ENCODE measurements at places on chromosomes 3 and 15. TPM values are rescaled to one million over a fixed set of nuclear protein-coding genes. Genes with fewer than 3 reads are reported as not detected.

The ZPLD1 gene
- not detected for total RNA-seq

The CEP19 gene
- total RNA-seq = 5.2 TPM

The TMEM207 gene
- total RNA-seq = not detected

The GXYLT2 gene
- under 0.01 TPM for total RNA-seq

The MKRN3 gene
- total RNA-seq = not detected

The IMPG2 gene
- 0.16 TPM for total RNA-seq

The IGF2BP2 gene
- 60.4 TPM for total RNA-seq

The IMPDH2 gene
- total RNA-seq = 210 TPM

The SERPINI2 gene
- not detected for total RNA-seq

The RLBP1 gene
- not detected for total RNA-seq

The GDPGP1 gene
- total RNA-seq = 7.6 TPM

The TAGLN3 gene
- total RNA-seq = not detected

The ESYT3 gene
- total RNA-seq = not detected

The PIGX gene
- total RNA-seq = 24.4 TPM

The PDCD10 gene
- total RNA-seq = 56.5 TPM

The AGBL1 gene
- total RNA-seq = not detected

The ARNT2 gene
- total RNA-seq = 0.44 TPM

The TM4SF1 gene
- total RNA-seq = 1,541 TPM

The UQCC5 gene
- total RNA-seq = 4.7 TPM

The UROC1 gene
- total RNA-seq = not detected

The SEMA3G gene
- total RNA-seq = 6.8 TPM

The IL16 gene
- total RNA-seq = 4.9 TPM

The ARPP21 gene
- not detected for total RNA-seq

The AADACL2 gene
- not detected for total RNA-seq

The RAB6B gene
- total RNA-seq = 0.32 TPM

The EXD1 gene
- total RNA-seq = not detected
